ENCODE measurements at places on chromosomes 4 and X.

DNA sequence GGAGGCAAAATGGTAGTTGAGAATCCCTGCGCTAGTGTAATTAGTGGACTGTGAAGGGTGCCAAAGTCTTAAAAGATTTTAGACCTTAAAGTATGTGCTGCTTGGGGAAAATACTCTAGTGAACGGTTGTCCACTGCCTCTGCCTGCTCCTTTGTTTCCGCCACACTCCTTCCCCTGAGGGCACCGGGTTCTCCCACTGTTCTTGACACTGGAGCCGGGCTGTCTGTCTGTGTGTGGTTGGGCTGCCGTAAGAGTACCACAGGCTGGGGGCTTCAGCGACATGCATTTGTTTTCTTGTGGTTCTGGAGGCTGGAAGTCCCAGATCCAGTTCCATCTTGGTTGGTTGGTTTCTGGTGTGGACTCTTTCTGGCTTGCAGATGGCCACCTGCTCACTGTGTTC is 76.2 kb downstream of the CLDN34 start:
- DNase-seq = no peak

GRCh38 chr4:121936101-121936500 is 15.8 kb downstream of the TRPC3 start:
- DNase-seq = no peak

DNA sequence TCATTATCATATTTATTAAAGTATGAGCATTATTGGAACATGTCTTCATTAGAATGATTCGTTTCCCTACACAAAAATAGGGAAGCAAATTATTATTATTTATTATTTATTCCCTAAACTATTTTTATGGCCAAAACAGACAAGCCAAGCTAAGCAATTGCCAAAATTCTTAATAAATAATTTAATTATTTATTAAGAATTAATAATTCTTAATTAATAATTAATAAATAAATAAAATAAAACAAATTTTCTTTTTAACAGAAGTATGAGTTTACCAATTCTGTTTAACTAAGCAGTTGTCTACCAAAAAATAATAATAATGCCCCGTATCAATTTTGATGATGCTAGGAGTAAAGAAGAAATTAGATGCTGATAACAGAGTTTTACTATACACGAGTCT is 1080.8 kb upstream of the AGA start:
- DNase-seq = no peak

DNA sequence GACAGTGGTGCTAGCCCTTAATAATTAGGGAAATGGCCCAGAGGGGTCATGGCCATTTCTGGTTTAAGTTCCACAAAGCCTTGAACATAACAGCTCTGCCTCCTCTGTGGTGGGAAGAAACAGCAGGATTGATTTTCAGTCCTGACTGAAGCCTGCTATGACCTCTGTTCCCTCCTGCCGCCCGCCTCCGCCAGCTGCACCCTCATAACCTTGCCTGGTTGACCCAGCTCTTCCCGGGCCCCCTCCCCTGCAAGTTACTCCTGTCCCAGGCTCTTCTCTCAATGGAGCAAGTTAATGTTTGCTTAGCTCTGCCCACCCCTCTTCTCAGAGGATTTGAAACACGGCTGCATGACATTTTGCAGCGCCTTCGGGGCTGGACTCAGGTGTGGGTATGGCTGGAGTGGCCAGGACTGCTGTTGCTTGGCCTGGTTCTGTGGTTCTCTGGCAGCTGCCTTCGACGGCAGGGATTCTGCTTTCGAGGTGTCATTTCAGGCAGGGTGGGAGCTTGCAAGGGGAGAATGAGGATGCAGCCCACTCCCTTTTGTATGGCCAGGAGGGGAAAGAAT is 27.3 kb downstream of the BCORL1 start:
- DNase-seq = no peak

- no peak for DNase-seq
Measured at GRCh38 chr4:143431526-143432257, 81.8 kb upstream of the SMARCA5 start.

- DNase-seq = no peak
Measured at GRCh38 chr4:52106660-52107059, 55.6 kb downstream of the SPATA18 start.

GRCh38 chrX:95762716-95763115 is 921.9 kb upstream of the DIAPH2 start:
- DNase-seq = no peak

GRCh38 chr4:75769036-75769435 is 44.7 kb downstream of the USO1 start:
- DNase-seq = no peak

DNA sequence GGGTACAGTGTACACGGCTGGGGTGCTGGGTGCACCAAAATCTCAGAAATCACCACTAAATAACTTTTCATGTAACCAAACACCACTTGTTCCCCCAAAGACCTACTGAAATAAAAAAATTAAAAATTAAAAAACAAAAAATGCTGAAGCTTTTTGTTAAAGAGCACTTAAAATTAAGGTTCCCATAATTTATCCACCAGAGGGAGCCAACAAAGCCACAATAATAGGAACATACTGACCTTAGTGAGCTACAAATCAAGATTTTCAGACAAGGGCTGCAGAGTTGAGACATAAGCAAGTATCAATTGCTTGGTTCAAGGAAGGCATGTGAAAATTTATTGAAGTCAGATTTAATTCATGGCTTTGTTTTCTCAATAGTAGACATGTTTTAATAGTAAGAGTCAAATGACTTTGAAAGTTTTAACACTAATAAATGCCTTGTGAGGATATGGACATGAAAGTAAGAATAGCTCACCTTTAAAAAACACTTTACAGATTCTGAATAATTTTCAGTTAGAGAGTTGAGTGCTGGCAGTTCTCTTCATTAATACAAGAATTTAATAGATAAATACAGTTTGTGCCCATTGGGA is 43.0 kb upstream of the SCOC start:
- DNase-seq = no peak

- DNase-seq = no peak
Measured at GRCh38 chrX:110425222-110426154, 66.8 kb downstream of the RTL9 start.

DNA sequence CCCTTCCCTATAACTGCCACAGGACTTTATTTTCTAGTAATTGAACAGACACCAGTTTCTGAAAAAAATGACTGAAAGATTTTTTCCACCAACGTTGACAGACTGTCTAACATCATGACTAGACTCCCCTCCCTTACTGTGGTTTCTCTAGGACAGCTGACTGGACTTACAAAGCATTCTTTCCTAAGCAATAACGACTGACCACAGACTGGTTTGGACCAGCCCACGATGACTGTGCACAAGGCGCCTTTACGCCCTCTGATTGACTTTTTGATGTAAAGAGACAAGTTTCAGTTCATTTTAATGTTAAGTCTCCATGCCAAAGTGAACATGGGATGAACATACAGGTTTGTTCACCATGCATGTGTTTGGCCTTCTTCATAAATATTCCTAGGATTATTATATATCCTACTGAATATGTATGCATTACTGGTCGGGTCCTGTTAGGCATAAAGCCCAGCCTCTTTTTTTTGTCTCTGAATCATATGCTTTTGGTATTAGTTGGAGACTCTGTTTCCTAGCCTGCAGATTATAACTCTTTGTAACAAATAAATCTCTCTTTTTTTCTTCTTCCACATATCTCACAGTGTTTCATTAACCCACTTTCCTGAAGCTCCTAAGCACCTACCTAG is 50.5 kb upstream of the UGT2B4 start:
- DNase-seq = no peak

DNA sequence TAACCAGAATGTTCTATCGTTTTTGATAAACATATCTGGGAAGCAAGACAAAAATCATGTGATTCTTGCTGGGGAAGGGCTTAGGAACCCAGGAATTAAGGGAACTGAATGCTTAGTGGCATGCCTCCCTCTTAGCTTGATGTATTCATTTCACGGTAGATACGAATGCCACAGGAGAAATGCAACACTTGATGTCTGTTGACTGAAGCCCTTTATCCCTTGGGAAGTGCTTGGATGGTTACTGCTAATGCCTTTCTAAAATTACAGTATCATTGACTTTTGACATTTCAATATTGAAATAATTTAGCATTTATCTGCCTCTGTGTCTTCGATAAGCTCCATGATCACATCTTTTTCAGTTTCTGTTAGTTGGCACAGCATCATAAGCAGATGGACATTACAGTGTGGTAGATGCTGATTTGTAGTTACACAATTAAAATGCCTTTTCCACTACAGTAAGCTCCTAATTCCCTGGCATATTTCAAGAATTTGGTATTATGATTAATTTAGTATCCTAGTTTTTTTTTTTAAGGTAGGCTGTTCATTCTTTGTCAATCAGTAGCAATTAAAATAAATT is 226.7 kb downstream of the ARHGAP10 start:
- DNase-seq = no peak

DNA sequence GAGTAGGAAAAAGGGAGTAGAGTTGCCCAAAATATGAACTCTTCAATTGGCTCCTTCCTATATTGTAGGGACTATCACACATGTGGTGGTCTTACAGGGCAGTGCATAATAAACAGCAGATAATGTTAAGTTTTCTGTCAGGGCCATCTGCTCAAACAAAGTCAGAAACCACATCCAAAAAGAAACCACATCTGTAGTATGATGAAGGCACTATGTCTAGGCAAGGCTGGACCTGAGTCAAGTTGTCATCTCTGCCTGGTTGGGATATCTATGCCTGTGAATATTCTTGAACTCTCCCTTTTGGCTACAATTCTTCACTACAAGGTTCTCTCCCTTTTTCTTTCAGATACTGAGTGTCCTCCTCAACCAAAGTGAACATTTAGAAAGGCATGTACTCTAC is 109.4 kb upstream of the C1GALT1C1 start:
- no peak for DNase-seq

DNA sequence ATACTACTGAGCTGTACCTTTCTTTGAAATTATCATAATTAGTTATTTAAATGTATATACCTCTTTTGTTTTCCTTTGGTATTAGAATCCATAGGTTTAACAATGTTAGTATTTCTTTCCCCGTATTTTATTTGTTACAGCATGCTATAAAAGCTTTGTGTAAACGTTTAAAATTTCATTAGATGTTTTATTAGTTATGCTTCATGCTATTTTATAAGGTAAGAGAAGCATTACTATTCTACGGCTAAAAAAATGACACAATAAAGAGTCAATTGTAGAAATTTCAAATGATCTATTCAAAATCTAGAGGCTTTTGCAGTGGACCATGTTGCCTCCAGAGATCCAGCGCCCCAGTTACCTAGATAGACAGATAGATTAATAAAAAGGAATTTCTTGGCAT is 1203.3 kb upstream of the IGFBP7 start:
- no peak for DNase-seq

- DNase-seq = no peak
Measured at GRCh38 chrX:66018585-66019309, 21.1 kb downstream of the VSIG4 start.

GRCh38 chr4:13665701-13666660 is 38.5 kb upstream of the BOD1L1 start:
- no peak for DNase-seq

DNA sequence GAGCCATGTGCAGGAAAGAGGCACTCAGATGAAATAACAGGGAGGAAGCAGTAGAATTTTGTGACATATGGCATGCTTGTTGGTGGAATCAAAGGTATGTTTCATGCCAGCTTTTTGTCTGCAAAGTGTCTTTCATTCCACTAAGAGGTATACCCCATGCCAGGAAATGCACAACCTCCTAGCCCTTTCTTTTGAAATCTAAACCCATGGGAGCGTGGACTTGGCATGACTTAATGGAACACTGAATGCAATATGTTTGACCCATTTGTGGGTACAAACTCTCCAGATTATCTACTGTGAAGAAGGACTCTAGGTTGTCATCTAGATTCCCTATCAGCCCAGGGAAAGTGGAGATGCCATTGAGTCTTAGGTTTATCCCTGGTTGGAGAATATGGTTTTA is 338.3 kb upstream of the TEX13C start:
- DNase-seq = no peak

- DNase-seq = no peak
Measured at GRCh38 chrX:47576021-47576898, 6.0 kb upstream of the TIMP1 start.

DNA sequence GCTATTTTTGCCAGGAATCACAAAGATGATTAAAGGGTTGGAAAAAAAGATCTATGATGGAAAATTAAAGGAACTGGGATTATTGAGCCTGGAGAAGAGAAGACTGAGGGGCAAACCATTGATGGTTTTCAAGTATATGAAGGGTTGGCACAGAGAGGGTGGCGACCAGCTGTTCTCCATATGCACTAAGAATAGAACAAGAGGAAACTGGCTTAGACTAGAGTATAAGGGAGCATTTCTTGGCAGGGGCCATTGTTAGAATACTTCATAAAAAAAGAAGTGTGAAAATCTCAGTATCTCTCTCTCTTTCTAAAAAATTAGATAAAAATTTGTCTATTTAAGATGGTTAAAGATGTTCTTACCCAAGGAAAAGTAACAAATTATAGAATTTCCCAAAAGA is 75.1 kb downstream of the NPNT start:
- DNase-seq = no peak

DNA sequence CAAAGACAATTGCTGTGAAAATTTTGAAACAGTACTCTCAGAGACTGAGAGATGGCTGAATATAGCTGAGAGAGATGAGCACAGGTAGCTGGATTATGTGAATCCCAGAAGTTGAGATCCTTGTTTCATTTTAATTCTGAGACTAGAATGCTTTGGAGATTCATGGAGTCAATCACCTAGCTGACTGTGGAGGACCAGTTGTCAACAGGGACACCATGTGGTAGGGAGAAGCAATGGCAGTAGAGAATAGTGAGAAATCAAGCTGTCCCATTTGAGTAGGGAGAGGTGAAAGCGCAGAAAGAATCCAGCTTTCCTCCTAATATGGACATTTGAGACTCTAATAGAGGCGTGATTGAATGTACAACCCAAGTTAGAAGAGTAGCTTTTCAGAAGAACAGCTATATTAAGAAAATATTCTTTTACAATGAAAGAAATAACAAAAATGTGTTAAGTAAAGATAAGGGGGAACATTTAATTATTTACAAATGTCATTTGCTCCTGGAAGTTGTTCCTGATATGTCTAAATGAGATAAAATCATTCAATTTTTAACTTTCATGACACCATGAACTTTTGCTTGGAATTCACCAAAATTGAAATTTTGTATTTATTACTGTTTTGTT is 30.3 kb upstream of the GLRB start:
- no peak for DNase-seq

DNA sequence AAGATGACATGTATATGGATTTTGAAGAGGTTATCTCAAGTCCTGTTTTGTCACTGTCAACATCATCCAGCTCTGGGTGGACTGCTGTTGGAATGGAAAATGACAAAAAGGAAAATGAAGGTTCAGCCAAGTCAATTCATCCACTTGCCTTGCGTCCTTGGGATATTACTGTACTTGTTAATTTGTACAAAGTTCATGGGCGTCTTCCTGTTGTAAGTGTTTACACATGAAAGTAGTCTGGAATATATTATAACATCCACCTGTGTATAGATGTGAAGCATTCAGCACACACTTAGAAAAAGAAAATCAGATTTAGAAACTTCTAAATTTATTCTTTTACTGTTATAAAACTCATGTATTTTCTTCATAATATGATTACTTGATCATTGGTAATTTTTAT is 67.2 kb downstream of the BLTP1 start:
- DNase-seq = no peak

GRCh38 chrX:38189431-38190250 is 31.0 kb downstream of the SRPX start:
- DNase-seq = no peak

DNA sequence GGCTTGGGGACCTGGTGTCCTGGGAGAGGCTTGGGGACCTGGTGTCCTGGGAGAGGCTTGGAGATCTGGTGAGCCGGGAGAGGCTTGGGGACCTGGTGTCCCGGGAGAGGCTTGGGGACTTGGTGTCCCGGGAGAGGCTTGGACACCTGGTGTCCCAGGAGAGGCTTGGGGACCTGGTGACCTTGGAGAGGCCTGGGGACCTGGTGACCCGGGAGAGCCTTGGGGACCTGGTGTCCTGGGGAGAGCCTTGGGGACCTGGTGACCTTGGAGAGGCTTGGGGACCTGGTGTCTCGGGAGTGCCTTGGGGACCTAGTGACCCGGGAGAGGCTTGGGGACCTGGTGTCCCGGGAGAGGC is 12.6 kb downstream of the SHOX start:
- DNase-seq = no peak
